ENCODE measurements at places on chromosomes 3 and 15.

GRCh38 chr3:25665315-25666280, 891 bp upstream of the TOP2B start:
- H3K27me3 ChIP-seq: peaks cover 15% of the 10 kb centered on the region
- peaks cover 2% of the 10 kb centered on the region for H3K36me3 ChIP-seq
- no peak for DNase-seq
- H3K4me3 ChIP-seq: peak overlapping the region; percentile 97

DNA sequence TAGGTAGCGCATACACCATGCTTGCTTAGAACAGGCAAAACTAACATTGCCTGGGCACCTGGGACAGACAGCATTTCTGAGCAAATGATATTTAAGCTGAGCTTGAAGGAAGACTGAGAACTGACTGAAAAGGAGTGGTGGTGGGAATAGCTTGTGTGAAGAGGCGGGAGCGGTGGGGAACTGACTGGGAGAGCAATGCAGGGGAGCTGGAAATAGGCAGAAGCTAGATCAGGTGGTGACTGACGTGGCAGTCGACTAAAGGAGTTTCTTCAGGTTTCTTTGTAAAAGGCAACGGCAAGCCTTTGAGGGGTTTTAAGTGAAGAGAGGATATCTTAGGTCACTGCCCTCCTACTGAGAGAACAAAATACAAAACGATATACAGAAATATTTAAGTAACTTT, 61.8 kb downstream of the NEO1 start:
- no peak overlapping the region for H3K4me3 ChIP-seq
- peak overlapping the region; percentile 31 for H3K27ac ChIP-seq
- H3K27me3 ChIP-seq: peaks cover 3% of the 10 kb centered on the region
- peaks cover 21% of the 10 kb centered on the region for H3K36me3 ChIP-seq
- DNase-seq: no peak

DNA sequence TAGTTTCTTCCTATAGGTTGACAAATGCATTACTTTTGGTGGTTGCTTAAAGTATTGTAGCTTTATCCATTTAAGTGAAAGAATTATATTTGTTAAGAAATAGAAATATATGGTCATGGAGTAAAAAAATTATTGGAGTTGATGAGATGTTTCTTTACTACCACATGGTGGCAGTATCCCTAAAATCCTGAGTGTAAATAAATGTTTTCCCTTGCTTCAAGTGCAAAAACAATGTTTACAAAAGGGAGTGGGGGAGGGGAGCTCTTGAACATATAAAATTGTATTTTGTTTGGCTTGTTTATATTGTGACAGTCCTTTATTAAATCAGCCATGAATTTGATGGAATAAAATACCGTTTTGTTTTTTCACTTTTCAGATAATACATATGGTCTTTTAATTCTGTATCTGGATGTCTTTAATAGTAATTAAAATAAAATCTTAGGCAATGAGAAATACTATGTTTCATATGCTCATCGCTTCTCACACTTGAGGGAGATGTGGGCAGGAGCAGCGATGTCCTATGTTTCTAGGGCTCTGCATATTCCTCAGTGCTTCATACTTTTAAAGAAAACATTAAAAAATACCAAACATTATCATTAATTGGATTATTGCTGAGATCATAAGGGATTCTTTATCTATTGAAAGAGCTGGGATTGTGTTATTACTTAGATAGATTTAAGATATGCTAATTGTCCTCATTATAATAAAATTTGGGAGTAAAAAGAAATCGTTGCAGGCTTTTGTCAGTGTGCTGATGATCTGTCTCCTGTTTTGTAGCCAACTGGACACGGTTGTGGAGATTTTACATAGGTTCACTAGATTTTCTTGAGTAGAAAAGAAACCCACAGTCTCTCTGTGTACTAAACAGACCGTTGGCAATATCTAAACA, 349.7 kb downstream of the TUSC7 start:
- DNase-seq: peak; percentile 10
- H3K36me3 ChIP-seq: no peaks in the 10 kb centered on the region
- no peak overlapping the region for H3K4me3 ChIP-seq
- no peaks in the 10 kb centered on the region for H3K27me3 ChIP-seq
- H3K4me1 ChIP-seq: peaks cover 8% of the 10 kb centered on the region
- H3K27ac ChIP-seq: no peak overlapping the region

DNA sequence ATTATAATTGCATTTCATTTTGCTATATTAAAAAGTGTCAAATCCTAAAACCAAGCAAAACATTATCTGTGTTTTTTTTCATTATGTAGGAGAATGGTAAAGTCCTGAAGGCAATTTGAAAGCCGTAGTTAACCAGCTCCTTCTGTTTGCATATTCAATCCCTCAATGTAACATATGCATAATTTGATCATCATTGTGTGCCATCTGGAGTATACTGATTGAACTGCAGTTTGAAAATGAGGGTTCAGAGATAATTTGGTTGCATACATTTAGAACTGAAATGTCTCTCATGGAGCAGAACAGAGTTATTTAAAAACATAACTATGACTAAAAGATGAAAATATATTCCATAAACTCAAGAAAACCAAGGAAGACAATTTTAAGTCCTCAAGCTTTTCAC, 518.6 kb downstream of the GBE1 start:
- no peak overlapping the region for H3K4me3 ChIP-seq
- no peak for DNase-seq
- H3K27me3 ChIP-seq: peaks cover 3% of the 10 kb centered on the region
- H3K27ac ChIP-seq: no peak overlapping the region
- H3K4me1 ChIP-seq: no peaks in the 10 kb centered on the region
- H3K36me3 ChIP-seq: no peaks in the 10 kb centered on the region
